Right atrium auricular region (tissue), 2 donors: ENCODE measurements at places on chromosomes 2 and 18.
A peak's percentile ranks its signal among the peaks of the same experiment; 100 is the strongest.

- no peaks in the 10 kb centered on the region for H3K36me3 ChIP-seq
- H3K27me3 ChIP-seq = no peaks in the 10 kb centered on the region
- H3K4me3 ChIP-seq = no peak overlapping the region
Observed at GRCh38 chr2:195318440-195319111, 338.4 kb upstream of the SLC39A10 start.

GRCh38 chr18:43159086-43159770 lies 43.7 kb upstream of the RIT2 start:
- no peak for DNase-seq
- no peaks in the 10 kb centered on the region for H3K27me3 ChIP-seq
- H3K36me3 ChIP-seq = no peaks in the 10 kb centered on the region
- no peak overlapping the region for H3K27ac ChIP-seq

DNA sequence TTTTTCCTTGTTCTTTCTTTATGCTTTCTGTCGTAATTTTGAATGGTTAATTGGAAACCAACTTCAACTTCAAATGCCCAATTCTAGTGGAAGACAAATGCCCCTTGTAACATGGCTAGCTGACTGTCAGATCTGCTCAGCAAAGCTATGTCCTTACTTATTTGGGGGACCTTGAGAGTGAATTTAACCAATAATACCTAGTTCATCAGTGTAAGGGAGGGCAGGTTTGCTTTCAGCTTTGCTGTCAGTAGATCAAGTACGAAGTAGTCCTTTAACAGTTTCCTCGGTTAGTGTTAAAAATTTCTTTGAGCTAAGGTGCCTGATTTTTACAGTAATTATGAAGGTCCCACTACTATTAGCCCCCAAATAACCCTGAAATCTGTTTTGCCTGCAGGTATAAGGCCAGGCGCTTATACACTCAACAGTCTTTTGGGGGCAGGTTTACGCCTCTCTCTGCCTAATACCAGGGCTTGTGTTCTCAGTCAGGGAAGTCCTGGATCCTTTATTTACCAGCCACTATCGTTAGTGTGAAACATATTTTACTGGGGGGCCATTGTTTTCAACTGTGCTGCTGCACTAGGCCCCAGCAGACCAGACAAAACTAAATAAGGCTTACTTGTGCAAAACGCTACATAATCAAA lies 165.1 kb upstream of the KCNJ3 start:
- no peak overlapping the region for H3K4me3 ChIP-seq
- DNase-seq = no peak
- H3K36me3 ChIP-seq = no peaks in the 10 kb centered on the region
- H3K27me3 ChIP-seq = no peaks in the 10 kb centered on the region
- no peaks in the 10 kb centered on the region for H3K4me1 ChIP-seq
- no peak overlapping the region for H3K27ac ChIP-seq

DNA sequence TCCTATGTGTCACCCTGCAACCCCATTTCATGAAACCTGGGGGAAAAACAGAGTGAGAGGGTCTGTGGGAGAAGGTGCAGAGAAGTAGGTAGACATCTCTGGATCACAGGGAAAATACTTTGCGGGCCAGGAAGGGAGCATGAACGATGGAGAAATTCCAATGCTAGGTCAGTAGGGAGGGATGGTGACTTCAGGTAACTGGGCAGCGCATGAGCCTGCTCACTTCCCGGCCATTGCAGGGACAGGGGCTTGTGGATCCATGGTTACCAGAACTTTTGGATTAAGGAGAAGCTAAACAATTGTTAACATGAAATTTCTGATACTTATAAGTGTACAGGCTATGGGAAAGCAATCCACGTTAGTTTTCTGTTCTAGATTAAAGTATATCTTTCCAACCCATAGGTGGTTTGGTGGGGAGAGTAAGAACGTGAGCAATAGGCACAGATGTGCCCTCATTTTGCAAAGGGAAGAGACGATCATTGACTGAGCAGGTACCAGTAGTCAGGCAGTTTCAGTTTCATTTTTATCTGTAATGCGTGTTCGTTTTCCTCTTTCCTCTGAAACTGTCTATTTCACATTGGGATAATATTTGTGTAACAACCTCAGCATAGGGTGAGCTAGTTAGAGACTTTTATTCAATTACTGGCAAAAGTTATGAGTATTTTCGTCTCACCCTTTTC lies 65.0 kb downstream of the NYAP2 start:
- no peak overlapping the region for H3K27ac ChIP-seq
- H3K4me1 ChIP-seq = no peaks in the 10 kb centered on the region
- no peaks in the 10 kb centered on the region for H3K27me3 ChIP-seq
- DNase-seq = no peak
- no peak overlapping the region for H3K4me3 ChIP-seq

DNA sequence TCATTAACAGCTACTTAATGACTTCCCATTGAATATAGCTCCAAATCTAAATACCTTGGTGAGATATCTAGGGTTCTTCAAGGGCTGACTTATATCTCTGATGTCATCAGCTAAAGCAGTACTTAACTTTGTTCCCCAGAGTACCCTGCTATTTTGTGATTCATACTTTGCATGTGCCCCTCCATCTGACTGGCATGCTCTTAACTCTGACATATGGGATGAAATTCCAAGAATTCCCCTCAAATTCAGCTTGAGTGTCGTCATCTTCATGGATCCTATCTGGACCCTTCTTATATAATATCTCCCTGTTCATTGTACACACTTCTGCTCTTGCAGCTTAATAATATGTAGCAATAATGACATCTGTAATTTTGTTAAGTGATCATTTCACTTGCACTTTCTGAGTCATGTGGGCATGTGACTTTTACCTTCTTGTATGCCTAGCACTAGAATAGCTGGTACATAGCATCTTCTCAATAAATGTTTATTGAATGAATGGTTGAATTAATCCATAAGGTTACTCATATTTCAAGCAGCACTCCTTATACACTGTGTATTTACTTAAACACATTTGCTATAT lies 172.9 kb downstream of the WDR7 start:
- H3K4me3 ChIP-seq = no peak overlapping the region
- no peaks in the 10 kb centered on the region for H3K4me1 ChIP-seq
- no peaks in the 10 kb centered on the region for H3K36me3 ChIP-seq
- no peak for DNase-seq
- no peaks in the 10 kb centered on the region for H3K27me3 ChIP-seq
- no peak overlapping the region for H3K27ac ChIP-seq

DNA sequence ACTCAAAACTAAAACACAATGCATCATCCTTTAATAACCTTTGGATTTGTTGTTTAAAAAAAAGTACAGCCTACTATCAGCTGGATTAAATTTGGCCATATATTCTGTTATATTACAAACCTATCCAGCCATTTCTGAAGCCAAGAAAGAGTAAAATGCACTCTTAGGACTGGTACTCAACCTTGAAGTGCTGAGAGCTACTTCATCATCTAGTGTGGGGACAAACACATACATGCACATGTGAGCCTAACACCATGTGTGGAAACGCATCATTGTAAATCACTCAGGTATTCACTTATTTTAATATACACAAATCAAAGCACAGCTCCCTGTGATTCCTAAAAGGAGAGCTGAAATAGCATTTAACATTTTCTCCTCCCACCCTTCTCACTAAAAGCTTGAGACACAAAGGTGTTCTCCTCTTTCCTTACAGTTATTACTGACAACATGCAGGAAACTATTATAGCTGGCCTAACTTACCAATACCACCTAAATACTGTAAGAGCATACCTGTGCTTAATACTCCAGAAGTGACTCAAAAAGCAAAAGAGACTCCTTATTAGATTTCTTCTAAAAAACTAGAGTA lies 7.5 kb downstream of the BAZ2B start:
- DNase-seq = no peak
- no peaks in the 10 kb centered on the region for H3K36me3 ChIP-seq
- no peak overlapping the region for H3K27ac ChIP-seq

GRCh38 chr2:212135739-212136138 lies 402.9 kb downstream of the ERBB4 start:
- peaks cover 4% of the 10 kb centered on the region for H3K4me1 ChIP-seq
- no peak overlapping the region for H3K27ac ChIP-seq
- no peak overlapping the region for H3K4me3 ChIP-seq
- H3K36me3 ChIP-seq = no peaks in the 10 kb centered on the region
- no peaks in the 10 kb centered on the region for H3K27me3 ChIP-seq
- no peak for DNase-seq

DNA sequence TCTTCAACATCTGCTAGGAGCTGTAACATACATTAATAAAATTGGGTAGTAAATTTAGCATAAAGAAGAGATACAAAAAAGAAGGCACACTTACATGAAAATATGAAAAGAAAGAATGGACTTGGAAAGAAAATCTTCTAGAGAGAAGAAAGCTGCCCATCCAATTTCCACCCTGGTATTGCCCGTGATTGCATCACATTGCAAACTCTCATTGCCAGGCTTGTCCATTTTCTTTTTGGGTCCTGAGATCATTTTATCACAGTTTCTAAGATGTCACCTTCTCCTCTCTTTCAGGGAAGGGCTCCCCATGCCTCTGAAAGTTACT lies 321.5 kb downstream of the RND3 start:
- no peak for DNase-seq
- no peaks in the 10 kb centered on the region for H3K36me3 ChIP-seq
- H3K27me3 ChIP-seq = no peaks in the 10 kb centered on the region
- no peak overlapping the region for H3K27ac ChIP-seq

DNA sequence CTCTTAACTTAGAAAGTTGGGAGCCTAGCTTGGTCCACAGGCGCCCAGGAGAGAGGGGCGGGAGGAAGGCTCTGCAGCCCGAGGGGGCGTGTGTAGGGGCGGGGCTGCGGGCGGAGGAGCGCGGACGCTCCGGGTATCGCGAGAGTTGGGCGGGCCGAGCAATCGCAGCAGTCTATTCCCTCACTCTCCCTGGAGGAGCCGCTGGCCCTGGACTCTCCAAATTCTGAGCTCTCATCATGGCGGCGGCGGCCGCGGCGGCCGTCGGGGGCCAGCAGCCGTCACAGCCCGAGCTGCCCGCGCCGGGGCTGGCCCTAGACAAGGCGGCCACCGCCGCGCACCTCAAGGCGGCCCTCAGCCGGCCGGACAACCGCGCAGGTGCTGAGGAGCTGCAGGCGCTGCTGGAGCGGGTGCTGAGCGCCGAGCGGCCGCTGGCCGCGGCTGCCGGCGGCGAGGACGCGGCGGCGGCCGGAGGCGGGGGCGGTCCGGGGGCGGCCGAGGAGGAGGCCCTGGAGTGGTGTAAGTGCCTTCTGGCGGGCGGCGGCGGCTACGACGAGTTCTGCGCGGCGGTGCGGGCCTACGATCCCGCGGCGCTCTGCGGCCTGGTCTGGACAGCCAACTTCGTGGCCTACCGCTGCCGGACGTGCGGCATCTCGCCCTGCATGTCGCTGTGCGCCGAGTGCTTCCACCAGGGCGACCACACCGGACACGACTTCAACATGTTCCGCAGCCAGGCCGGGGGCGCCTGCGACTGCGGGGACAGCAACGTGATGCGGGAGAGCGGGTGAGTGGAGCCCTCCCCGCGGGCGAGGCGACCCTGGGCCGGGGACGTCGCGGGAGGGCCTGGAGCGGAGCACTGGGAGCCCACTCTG lies at the start of gene UBR3:
Gene UBR3 (plus strand): TSS at position 183 of the 869 bp plus-strand sequence. CDS start 54 bp downstream, at position 237.
- peak; percentile 92 for DNase-seq
- peak within 1 kb of the TSS; percentile 92 for H3K27ac ChIP-seq
- no peaks in the 10 kb centered on the region for H3K36me3 ChIP-seq
- no peaks in the 10 kb centered on the region for H3K4me1 ChIP-seq
- H3K4me3 ChIP-seq = peak within 1 kb of the TSS; percentile 90

GRCh38 chr18:63936156-63936931 lies 12.8 kb upstream of the HMSD start:
- no peaks in the 10 kb centered on the region for H3K4me1 ChIP-seq
- no peaks in the 10 kb centered on the region for H3K36me3 ChIP-seq
- H3K27ac ChIP-seq = no peak overlapping the region
- DNase-seq = peak; percentile 91
- H3K4me3 ChIP-seq = peak overlapping the region; percentile 37
- no peaks in the 10 kb centered on the region for H3K27me3 ChIP-seq

- DNase-seq = no peak
- no peaks in the 10 kb centered on the region for H3K27me3 ChIP-seq
- no peak overlapping the region for H3K4me3 ChIP-seq
- peaks cover 7% of the 10 kb centered on the region for H3K4me1 ChIP-seq
- peak overlapping the region; percentile 14 for H3K27ac ChIP-seq
Observed at GRCh38 chr2:172408143-172408766, 19.1 kb upstream of the ITGA6 start.

DNA sequence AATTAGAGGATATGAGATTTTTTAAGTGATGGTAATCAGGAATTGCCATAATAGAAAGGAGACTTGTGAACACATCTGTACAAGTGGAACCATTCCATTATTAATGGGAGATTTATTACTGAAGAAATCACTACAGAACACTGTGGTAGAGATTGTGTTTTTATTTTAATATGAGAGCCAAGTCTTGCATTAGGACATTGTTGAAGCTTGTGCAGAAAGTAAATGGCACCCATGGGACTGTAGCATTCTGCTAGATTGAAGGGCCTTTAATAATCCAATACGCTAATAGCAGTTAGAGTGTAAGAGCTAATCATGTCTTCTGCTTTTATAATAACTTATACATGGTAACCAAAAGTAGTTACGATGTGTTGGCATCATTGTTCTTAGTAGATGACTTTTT lies 83.6 kb downstream of the VRK2 start:
- H3K27ac ChIP-seq = no peak overlapping the region
- H3K4me1 ChIP-seq = peaks cover 9% of the 10 kb centered on the region
- DNase-seq = no peak
- peaks cover 8% of the 10 kb centered on the region for H3K36me3 ChIP-seq

DNA sequence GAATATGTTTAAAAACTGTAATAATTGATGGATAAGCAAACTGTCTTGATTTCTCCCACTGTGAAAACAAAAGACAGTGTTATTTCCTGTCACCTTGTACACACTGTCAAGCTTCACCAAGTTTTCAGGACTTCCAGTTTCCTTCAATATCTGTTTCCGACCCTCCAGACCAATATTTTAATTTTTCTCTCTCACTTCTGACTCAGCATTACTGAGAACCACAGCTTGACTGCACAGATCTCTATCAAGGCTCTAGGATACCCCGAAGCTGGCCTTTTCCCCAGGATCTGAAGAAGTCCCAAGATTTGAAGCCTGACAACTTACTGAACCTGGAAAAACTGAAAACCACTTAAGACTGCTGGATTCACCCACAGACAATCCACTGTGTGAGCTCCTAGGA lies 13.2 kb upstream of the SULT1C3 start:
- no peak overlapping the region for H3K27ac ChIP-seq
- no peaks in the 10 kb centered on the region for H3K27me3 ChIP-seq
- no peaks in the 10 kb centered on the region for H3K4me1 ChIP-seq

- no peak overlapping the region for H3K27ac ChIP-seq
- peaks cover 29% of the 10 kb centered on the region for H3K4me1 ChIP-seq
- H3K27me3 ChIP-seq = no peaks in the 10 kb centered on the region
- H3K4me3 ChIP-seq = no peak overlapping the region
- DNase-seq = no peak
Observed at GRCh38 chr2:239116456-239117246, 268.8 kb downstream of the TWIST2 start.

- H3K36me3 ChIP-seq = no peaks in the 10 kb centered on the region
- DNase-seq = no peak
- no peaks in the 10 kb centered on the region for H3K4me1 ChIP-seq
- no peak overlapping the region for H3K4me3 ChIP-seq
- H3K27ac ChIP-seq = no peak overlapping the region
- H3K27me3 ChIP-seq = no peaks in the 10 kb centered on the region
Observed at GRCh38 chr2:119126650-119127049, 31.9 kb downstream of the C1QL2 start.

GRCh38 chr18:77749089-77749488 lies 499.4 kb downstream of the GALR1 start:
- no peak overlapping the region for H3K4me3 ChIP-seq
- no peak overlapping the region for H3K27ac ChIP-seq
- no peaks in the 10 kb centered on the region for H3K27me3 ChIP-seq
- no peaks in the 10 kb centered on the region for H3K36me3 ChIP-seq
